Substantia nigra (tissue), 51 donors: ENCODE measurements at places on chromosomes 1 and 21.

DNA sequence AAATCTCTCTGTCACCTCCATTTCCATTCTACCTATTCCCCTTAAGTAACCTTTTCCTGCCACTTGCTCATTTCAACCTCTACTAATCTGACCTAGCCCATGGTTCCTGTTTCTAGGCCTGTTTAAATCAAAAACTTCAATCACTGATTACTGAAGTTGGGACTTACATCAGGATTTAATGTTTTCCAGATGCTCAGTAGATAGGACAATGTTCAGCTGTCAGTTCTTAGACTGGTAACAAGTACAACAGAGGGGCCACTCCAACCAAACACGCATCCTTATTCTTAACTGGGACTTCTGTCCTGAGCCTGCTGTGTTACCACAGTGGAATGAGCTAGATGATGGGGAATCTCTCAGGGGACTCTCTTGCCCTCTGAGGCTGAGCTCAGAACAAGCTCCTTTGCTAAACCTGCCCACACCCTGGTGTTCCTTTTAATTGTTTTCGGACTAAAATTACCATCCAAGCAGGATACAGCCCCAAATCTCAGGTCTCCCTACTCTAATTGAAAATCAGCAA lies 974.6 kb downstream of the TTLL7 start:
- no peak for DNase-seq

GRCh38 chr1:107750364-107750959 lies 214.5 kb downstream of the VAV3 start:
- DNase-seq, result peak; percentile 42

DNA sequence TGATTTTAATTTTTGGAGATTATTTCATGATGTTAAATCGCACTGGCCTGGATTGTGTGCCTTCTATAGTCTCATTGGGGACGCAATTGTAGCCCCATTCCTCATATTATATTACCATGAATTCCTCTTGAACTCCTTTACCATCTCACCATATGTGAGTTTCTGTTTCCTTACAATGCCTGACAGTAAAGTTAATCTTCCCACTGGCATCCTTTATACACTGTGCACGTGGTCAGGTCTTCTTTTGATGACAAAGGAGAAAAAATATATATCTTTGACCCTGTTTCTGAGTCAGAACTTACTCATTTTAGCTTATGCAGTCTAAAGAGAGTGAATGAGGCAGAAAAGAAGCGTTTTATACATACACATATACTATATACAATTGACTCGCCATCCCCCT lies 774 bp upstream of the ABL2 start:
- DNase-seq, result no peak

GRCh38 chr1:38724160-38725131 lies 135.1 kb downstream of the RRAGC start:
- no peak for DNase-seq

DNA sequence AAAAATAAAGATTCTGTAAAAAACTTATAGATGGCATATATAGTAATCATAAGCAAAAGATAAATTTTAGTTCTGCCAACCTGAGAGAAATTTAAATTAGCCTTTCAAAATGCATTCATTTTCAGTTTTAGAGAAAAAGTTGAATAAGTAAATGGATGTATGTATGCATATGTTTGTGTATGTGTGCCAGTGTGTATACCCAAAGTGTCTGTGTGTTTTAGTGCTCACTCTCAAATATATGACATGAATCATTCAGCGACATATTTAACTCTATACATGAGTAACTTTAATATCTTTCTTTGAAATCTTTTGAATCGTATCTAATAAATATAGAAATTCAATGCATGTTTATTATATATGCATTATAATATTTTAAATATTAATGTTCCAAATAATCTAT lies 274.5 kb downstream of the SRGAP2C start:
- no peak for DNase-seq

- no peak for DNase-seq
Measured at GRCh38 chr1:50974618-50974935, 4.5 kb downstream of the CDKN2C start.

DNA sequence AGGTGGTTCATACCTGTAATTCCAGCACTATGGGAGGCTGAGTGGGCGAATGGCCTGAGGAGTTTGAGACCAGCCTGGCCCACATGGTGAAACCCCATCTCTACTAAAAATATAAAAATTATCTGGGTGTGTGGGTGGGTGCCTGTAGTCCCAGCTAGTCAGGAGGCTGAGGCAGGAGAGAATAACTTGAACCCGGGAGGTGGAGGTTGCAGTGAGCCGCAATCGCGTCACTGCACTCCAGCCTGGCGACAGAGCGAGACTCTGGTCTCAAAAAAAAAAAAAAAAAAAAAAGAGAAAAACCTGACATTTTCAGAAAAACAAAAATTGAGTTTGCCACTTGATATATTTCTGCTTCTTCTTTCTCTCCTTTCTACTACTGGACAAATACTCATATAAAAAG lies 24.3 kb downstream of the CA6 start:
- DNase-seq, result no peak

GRCh38 chr1:3911981-3912808 lies 12.1 kb upstream of the C1orf174 start:
- DNase-seq, result no peak

DNA sequence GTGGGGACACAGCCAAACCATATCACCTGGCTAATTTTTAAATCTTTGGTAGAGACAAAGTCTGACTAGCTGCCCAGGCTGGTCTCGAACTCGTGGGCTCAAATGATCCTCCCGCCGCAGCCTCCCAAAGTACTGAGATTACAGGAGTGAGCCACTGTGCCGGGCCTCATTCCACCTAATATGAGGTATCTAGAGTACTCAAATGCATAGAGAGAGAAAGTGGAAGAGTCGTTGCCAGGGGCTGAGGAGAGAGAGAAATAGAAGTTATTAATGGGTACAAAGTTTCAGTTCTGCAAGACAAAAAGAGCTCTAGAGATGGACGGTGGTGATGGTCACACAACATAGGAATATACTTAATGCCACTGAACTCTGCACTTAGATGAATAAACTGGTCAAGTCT lies 119.6 kb downstream of the TOMM20 start:
- DNase-seq, result no peak

- DNase-seq, result no peak
Measured at GRCh38 chr1:91795591-91796389, 90.2 kb downstream of the TGFBR3 start.

DNA sequence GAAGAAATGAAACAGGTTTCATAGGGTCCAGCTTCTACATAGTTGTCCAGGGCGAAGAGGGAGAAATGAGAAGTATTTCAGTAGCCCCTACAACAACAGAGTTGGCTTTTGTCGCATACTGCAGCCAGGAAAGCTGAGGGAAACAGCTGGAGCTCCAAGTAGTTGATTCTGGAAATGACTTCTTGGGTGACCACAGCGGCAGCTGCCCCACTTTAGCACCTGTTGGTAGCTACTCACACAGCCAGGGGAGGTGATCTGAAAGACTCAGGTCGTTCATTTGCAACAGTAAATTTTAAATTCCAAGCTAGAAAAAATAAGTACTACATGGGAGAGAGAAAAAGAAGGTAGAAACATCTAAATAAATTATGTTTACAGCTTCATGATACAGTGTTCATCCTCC lies 2.3 kb downstream of the TTC13 start:
- no peak for DNase-seq

DNA sequence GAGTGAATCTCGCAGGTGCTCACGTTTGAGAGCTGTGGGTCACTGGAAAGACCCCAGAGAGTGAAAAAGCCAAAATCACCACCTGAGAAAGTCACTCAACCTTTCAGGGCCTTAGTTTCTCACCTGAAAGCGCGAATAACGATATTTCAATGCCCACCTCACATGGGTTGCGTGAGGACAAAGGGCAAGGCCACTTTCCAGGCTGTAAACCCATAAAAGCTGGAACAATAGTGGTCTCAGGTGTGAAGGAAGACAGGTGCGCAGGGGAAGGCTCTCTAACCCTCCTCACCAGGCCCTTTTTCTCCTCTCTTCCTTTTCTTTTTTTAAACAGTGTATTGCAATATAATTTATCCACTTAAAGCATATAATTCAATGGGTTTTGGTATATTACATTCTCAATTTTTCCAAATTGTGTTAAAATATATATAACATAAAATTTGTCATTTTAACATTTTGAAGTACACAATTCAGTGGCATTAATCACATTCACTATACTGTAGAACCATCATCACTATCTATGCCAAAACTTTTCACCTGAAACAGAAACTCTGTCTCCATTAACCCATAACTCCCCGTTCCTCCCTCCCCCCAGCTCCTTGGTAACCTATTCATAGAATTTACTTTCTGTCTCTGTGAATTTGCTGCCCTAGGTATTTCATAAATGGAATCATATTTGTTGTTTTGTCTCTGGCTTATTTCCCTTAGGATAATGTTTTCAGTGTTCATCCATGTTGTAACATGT lies 118.4 kb upstream of the TNR start:
- DNase-seq, result no peak

- DNase-seq, result no peak
Measured at GRCh38 chr1:155130272-155131006, 2.8 kb downstream of the EFNA1 start.

GRCh38 chr1:62467092-62467491 lies 30.2 kb downstream of the USP1 start:
- DNase-seq, result no peak

DNA sequence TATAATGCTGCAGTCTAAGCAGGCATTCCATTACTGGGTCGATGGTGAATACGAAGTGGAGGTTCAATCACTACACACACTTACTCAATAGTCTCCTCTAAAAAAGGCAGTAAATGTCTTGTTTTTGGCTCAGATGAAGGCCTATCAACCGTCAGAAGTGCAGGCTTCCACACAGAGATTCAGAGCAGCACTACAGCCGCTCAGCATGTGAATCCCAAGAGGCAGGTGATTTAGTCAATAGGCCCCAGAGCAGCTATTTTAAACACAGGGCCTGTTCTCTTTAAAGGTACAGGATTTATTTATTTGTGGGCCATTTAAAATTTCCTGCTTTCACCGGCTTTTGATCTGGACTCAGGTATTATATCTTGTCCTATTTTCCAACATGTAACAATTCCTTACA lies 293.7 kb downstream of the RGS7 start:
- no peak for DNase-seq

GRCh38 chr21:17501107-17502006 lies 11.5 kb upstream of the CXADR start:
- no peak for DNase-seq

DNA sequence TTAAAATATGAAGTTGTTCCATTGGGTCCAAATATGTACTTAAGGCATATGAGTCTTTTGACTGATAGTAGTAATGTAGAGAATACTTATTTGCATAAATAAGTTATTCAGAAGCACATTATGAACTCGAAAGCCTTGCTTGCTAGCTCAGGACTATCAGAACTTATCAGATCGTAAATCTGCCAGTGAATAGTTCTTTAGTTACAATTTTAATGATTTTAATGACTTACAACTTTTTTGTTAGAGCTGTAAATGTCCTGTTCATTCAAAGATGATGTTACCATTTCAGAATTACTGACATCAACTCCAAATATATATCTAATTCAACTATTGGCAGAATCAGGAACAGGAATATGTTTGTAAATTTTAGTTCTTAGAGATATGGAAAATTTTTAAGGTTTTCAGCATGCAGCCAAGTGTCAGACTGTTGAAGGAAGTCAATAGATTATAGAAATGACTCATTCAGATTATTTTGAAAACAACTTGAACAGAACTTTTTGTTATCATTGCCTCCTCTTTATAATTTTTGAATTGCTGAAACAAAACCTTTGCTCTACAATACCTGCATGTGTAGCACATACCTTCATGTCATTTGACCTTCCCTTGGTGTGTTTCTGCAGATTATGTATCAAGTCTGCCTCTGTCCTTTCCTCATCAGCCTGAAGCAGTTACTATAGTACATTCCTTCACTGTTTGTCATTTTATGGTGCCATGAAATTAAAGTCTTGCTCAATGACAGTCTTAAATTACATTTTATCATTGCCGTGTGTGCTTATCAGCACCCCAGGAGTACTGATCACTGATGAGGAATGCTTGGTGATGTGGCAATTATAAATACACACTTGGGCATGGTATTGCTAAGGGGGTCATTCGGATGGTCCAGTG lies 44.9 kb downstream of the LRRC8D start:
- no peak for DNase-seq

DNA sequence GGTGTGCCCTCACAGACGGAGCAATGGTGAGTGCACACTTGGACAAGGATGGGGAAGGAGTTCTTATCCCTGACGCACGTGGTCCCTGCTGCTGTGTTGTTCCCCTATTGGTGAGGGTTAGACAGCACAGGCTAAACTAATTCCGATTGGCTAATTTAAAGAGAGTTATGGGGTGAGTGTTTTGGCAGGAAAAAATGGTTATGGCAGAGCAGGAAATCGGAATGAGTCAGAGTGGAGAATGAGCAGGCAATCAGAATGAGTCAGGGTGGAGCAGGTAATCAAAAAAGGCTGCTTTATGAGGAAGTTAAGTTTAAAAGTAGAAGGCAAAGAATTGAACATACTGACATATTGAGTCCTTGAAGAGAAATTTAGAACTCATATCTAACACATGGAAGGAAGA lies 100.5 kb downstream of the NGF start:
- DNase-seq, result no peak
